ENCODE measurements at places on chromosomes 2 and 18.

- no peak for DNase-seq
These were observed 989.9 kb downstream of the DCDC2C start for GRCh38 chr2:4693266-4693665.

DNA sequence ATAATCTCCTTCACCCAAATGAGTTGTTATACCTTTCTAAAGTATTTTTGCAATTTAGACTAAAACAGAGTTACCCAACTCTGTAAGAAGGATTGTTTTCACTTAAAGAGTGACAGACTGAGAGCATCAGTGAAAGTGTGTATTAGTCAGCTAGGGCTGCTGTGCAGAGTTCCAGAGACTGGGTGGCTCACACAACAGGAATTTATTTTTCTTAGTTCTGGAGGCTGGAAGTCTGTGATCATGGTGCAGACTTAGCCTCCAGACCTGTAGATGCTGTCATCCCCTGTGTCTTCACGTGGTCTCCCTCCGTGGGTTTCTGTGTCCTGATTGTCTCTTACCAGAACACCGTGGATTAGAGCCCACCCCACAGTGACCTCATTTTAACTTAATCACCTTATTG is 40.0 kb downstream of the BCL2L11 start:
- no peak for DNase-seq

GRCh38 chr18:79553154-79553553 is 126.4 kb upstream of the CTDP1 start:
- DNase-seq = no peak

DNA sequence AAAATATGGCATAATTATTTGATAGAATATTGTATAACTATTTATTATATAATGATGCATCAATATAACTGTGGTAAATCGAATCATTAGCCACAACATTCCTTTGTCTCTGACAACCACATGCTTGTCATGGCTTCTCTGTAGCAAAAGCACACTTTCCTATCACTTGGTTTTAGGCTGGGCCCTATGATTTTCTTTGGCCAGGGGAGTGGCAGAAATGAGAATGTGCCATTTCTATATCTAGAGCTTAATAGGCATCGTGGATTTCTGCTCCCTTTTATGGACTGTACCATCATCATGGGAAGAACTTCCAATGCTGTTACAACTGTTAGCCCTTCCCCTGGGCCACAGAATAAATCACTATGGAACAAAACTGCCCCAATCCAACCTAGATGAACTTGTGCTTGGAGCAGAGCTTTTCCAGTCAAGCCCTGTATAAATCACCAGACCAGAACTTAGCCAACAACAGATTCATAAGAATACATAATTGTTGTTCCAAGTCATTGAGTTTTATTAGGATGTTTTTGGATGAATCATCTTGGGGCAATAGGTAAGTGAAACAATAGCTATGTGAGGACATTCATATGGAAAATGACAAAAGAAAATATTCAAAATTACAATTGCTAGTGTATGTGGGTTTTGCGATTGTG is 715.8 kb downstream of the ERBB4 start:
- DNase-seq = no peak

DNA sequence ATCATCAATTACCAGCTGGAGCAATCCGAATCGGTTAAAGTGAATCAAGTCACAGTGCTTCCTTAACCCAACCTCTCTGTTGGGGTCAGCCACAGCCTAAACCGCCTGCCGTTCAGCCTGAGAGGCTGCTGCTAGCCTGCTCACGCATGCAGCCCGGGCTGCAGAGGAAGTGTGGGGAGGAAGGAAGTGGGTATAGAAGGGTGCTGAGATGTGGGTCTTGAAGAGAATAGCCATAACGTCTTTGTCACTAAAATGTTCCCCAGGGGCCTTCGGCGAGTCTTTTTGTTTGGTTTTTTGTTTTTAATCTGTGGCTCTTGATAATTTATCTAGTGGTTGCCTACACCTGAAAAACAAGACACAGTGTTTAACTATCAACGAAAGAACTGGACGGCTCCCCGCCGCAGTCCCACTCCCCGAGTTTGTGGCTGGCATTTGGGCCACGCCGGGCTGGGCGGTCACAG is 496 bp upstream of the ITGA4 start:
- DNase-seq = peak; percentile 23

GRCh38 chr18:31303771-31304170 is 14.2 kb upstream of the DSG1 start:
- no peak for DNase-seq

GRCh38 chr2:26008851-26009566 is 24.9 kb upstream of the RAB10 start:
- DNase-seq = no peak

DNA sequence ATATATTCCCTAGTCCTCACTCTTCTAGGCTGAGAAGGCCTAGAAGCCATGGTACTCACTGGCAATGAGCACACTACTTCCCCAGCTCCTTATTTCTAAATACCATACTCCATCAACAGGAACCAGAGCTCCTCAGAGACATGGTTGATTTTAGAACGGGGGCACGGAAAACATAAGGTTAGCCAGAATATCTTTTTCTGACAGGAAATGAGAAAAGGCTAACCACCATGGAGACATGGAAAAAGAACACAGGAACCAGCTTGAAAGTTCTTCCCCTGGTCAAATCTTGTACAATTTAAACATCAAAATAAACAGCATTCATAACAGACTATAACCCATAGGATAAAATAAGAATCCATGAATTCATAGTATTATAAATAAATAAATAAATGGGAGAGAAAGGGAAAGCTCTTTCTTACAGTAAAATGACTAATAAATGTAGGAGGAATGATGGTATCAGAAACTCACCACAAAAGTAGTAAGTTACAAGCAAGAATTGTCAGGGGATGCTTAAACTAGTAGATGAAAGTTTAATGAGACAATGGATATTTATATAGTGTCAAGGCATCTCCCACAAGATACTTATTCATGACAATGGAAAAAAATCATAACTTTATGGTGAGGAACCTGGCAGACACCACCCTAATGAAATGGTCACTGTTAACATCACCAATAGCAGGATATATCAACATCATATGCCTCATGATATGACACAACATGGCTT is 20.6 kb upstream of the GCC2 start:
- DNase-seq = no peak

DNA sequence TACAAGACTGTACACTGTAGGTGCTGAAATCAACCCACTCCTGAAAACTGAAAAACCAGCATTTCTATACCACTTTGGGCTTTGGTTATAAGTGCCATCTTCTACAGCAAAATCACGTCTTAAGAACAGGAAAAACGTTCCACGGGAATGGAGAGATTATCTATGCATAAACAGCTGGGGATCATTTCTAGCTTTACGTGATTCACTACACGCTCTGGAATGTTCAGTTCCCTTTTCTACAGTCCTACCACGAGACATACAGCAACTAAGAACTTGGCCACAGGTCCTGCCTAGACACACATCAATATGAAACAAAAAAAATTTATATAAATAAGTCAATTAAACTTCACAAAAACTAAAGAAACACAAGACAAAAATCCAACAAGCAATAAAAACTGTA is 3.6 kb downstream of the CXCR4 start:
- no peak for DNase-seq

GRCh38 chr2:69966496-69966895 is 5.1 kb upstream of the ASPRV1 start:
- no peak for DNase-seq

GRCh38 chr2:230902180-230902899 is 22.7 kb downstream of the GPR55 start:
- peak; percentile 46 for DNase-seq

- DNase-seq = no peak
These were observed 46.2 kb downstream of the HPCAL1 start for GRCh38 chr2:10348891-10349290.

DNA sequence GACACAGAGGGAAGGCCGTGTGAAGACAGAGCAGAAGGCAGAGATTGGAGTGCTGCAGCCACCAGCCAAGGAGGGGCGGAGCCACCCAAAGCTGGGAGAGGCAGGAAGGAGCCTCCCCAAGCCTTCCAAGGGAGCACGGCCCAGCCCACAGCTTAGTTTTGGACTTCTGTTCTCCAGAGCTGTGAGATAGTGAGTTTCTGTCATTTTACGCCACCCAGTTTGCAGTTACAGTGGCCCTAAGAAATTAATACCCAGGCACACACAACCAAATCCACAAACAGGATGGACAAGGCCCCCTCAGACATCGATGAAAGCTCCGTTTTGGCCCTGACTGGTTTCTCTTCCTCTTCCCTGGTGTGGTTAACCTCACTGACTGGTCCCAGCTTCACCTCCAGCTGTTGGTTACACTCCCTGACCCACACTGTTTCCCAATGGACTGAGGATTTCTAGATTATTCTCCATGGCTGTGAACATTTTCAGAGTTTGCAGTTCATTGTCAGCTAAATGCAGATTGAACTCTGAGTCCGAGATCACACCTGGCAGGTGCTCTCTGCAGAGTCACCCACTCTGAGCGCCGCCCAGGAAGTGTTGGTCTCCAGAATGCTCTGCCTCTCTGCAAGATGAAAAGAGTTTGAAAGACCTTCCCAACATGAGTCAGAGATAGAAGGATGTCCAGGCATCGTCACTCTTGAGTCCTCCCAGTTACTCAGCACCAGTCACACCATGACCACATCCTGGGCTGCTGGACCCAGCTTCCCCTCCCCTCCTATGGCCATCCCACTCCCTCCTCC is 100.2 kb downstream of the TWIST2 start:
- no peak for DNase-seq

DNA sequence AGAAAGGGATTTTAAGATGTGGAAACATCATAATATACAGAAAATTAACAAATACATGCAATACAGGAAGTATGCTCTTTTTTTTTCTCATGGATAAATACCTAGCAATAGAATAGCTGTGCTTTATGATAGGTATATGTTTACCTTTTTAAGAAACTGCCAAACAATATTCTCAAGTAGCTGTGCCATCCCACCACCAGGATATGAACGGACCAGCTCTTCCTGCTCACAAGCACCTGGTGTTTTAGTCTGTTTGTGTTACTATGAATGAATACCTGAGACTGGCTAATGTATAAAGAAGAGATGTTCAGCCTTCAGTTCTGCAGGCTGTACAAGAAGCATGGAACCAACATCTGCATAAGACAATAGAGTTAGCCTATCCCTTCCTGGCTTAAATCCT is 19.9 kb upstream of the UGT1A8 start:
- no peak for DNase-seq

GRCh38 chr2:140256080-140256479 is 1475.9 kb upstream of the NXPH2 start:
- DNase-seq = no peak

GRCh38 chr18:70172225-70172624 is 33.3 kb downstream of the RTTN start:
- DNase-seq = no peak

DNA sequence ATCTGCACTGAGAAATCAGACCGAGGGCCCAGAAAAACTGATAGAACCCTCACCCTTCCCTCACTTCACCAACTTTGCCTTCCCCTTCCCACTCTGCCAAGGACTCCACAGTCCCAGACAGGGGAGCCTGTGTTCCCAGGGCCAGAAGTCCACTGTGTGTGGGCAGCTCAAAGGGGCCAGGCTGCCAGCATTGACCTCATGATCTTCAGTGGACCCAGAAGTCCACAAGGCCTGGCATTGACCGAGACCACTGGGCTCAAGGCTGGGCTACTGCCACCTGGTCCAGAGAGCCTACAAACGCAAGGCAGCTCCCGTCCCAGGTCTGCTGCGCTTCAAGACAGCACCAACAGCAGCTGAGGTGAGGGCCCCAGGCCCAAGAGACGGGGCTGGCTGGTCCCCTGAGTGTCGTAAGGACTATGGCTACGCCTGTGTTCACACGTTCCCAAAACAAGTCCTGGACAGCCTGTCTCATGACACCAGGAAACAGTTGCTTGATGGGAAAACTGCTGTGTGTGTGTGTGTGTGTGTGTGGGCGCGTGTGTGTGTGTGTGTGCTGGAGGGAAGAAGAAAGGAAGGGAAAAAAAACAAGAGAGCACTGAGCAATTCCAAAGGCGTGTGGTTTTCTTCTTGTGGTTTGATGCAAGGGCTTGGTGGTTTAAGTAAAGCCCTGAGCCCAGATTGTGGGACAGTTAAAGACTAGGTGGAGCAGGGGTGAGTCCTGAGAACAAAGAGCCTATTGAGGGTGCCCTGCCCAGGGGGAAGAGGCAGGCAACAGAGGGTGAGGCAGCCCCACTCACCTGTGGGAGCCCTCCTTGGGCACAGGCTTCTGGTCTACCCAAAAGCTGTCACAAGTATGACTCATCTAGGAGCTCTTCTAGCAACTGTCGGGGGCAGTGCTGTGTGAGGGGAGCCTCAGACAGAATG is 46.6 kb upstream of the ZBTB7C start:
- no peak for DNase-seq

DNA sequence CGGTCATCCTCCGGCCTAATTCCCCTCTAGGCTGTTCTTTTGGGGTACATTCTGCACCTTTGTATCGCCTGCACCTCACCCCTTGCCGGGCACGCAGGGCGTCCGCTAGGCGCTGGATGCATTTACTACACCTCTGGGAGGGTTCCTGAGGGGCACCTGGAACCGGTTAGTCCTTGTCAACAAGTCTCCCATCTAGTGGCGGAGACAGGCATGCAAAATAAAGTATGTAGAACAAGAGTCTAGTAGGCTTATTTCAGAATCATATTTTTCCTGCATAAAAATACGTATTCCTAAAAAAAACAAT is 705 bp upstream of the TEX261 start:
- no peak for DNase-seq

GRCh38 chr2:19614066-19614465 is 255.6 kb upstream of the OSR1 start:
- no peak for DNase-seq

- no peak for DNase-seq
These were observed 57.6 kb upstream of the RPRM start for GRCh38 chr2:153536115-153536514.

GRCh38 chr2:124646166-124646815 is 621.2 kb downstream of the CNTNAP5 start:
- DNase-seq = no peak

GRCh38 chr2:178630581-178630980 is 150.3 kb downstream of the PLEKHA3 start:
- no peak for DNase-seq

GRCh38 chr18:4765401-4765800 is 310.3 kb upstream of the DLGAP1 start:
- DNase-seq = no peak

- DNase-seq = no peak
These were observed 182.4 kb downstream of the ALPK2 start for GRCh38 chr18:58446391-58447060.

- no peak for DNase-seq
These were observed 85.3 kb downstream of the FHOD3 start for GRCh38 chr18:36382854-36383253.
